ENCODE measurements at places on chromosomes 5 and 9.

- peak; percentile 5 for DNase-seq
Measured at GRCh38 chr5:152542741-152543140, 137.7 kb upstream of the NMUR2 start.

GRCh38 chr9:89640361-89640760 is 35.5 kb downstream of the GADD45G start:
- peak; percentile 67 for DNase-seq

GRCh38 chr9:3830291-3830690 is 304.5 kb upstream of the RFX3 start:
- no peak for DNase-seq

- peak; percentile 57 for DNase-seq
Measured at GRCh38 chr9:133532937-133533668, 1.4 kb upstream of the ADAMTSL2 start.

DNA sequence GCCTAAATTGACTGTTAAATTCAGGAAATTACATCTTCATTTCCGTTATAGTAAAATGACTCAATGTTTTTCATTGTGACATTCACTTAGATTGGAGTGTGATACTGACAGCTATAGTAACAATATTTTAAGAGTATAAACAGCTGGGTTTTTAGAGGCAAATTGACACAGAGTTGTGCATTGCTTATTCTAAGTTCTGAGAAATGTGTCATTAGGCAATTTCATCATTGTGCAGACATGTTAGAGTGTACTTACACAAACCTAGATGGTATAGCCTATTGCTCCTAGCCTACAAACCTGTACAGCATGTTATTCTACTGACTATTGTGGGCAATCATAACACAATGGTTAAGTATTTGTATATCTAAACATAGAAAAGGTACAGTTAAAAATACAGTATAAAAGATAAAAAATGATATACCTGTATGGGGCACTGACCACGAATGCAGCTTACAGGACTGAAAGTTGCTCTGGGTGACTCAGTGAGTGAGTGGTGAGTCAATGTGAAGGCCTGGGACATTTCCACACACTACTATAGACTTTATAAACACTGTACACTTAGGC is 132.7 kb downstream of the PDE4D start:
- DNase-seq = no peak

DNA sequence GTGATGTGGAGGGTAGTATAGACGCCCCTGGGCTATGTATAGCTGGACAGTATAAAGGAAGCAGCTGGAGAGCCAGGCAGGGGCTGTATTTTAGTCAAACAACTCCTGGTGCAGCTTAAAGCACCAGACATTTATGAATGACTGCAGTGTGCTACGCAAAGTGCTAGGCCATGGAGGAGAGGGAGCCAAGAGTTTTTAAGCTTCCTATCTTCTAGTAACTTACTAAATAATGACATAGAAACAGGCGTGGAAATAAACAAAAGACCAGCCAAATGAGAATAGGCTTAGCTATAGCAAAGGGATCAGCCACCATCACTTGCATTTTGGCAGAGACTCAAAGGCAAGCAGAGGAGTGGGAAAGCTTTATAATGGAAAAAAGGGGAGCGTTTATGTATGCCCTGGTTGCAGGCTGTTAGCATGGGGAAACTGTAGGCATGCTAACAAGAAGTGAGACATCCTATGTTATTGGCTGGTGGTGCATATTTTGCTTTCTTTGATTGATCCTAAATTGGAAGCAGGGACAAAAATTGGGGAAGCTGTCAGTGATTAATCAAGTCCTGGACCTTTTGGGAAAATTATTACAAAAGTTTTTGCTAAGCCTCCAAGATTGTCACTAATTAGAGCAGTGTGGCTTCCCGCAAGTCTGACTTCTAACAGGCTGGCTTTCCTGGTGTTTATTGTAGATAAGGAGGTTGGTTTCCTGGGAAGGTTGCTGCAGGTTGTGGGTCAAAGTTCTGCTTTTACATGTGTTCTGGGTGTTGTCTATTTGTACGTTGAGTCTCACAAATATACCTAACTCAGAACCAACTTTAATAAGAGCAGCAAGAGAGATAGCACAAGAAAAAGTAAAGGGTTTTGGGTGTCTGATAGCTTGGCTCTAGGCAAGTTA is 46.6 kb downstream of the RAB3C start:
- DNase-seq = no peak

GRCh38 chr9:16175461-16175860 is 622.6 kb downstream of the CCDC171 start:
- DNase-seq = no peak

- no peak for DNase-seq
Measured at GRCh38 chr5:151146061-151146460, 11.5 kb downstream of the ANXA6 start.

GRCh38 chr9:7125231-7125630 is 367.5 kb downstream of the KDM4C start:
- DNase-seq = no peak

DNA sequence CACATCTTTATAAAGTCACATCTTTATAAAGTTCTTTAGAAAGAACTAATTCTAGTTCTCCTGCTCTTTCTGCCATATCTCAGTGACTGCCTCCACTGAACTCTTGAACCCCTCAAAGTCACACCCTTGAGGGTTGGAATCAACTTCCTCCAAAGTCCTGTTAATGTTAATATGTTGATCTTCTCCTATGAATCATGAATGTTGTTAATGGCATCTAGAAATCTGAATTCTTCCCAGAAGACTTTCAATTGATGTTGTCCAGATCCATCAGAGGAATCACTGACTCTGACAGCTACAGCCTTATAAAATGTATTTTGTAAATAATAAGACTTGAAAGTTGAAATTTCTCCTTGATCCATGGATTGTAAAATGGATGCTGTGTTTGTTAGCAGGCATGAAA is 213.4 kb downstream of the COX7C start:
- DNase-seq = no peak

- DNase-seq = no peak
Measured at GRCh38 chr9:128528445-128529160, 23.8 kb upstream of the SPTAN1 start.

DNA sequence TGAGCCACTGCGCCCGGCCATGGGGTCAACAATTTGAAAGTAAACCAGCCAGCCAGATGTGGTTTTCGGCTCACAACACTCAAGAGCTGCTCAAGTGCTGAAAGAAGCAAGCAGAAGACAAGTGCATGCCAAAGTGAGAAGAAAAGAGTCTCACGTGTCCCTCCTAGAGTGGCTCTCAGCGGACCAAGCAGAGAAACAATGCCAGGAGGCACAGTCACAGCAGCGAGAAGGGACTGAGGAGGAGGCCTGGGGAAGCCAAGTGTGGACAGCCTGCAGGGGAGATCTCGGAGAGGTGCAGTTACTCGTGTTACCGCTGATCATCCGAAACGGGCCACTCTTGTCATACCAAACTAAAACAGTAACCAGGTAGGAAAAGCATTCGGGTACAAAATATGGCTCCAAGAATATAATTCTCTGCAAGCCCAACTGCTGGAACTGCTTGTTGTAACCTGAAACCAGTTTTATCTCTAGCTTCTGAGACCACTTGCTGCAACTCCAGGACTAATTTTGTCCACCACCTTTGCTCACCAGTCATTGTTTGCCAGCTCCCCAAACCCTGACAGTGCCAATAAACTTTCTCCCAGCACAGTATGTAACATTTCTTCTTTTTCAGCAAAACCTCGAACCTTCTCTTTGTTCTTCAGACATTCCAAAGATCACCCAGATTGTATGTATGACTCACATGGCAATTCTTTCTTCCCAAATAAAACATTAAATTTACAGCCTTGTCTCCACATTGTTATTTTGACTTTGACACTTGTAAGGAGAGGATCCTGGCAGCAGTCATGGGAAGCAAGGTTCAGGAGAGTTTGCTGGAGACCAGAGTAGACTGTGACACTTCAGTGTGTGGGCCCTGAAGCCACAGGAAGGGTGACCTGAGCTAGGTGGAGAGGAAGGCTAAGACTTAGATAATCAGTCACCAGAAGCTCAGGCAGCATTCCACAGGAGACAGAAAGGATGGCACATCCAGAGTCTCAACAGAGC is 6.3 kb downstream of the SLC35D2 start:
- no peak for DNase-seq

DNA sequence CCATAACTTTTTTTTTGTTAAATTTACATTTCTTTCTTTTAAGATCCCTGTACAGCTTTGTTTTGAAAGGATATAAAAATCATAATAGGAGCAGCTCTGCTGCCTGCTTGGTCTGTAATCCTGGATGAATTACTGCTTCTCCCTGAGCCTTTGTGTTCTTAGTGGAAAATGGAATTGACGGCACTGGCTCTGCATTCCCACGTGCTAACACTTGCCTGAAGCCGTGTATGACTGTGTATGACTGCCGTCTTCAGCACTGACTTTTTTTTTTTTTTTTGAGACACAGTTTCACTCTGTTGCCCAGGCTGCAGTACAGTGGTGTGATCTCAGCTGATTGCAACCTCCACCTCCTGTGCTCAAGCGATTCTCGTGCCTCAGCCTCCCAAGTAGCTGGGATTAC is 4.8 kb downstream of the THG1L start:
- DNase-seq = no peak

DNA sequence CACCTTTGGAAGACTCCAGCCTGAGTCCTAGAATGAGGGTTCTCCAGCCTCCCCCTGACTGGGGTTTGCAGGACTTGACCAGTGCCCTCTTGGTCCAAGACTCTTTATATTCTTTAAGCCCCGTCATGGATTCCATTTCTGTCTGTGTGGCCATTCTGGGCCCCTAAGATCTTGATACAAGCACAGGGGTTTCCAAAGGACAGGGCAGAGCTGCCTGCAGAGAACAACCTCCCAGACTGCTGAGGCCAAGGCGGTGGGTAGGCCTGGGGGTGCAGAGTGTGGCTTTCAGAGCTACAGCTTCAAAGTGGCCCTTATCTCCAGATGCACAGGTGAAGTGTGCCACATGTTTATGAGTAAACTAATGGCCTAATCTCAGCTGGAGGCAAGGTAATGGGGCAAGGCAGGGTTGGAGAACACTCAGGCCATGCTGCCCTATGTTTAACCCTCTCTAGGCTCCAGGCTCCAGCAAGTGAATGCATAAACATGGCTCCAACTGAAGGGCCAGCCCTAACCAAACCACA is 32.1 kb downstream of the FOXI1 start:
- DNase-seq = no peak

DNA sequence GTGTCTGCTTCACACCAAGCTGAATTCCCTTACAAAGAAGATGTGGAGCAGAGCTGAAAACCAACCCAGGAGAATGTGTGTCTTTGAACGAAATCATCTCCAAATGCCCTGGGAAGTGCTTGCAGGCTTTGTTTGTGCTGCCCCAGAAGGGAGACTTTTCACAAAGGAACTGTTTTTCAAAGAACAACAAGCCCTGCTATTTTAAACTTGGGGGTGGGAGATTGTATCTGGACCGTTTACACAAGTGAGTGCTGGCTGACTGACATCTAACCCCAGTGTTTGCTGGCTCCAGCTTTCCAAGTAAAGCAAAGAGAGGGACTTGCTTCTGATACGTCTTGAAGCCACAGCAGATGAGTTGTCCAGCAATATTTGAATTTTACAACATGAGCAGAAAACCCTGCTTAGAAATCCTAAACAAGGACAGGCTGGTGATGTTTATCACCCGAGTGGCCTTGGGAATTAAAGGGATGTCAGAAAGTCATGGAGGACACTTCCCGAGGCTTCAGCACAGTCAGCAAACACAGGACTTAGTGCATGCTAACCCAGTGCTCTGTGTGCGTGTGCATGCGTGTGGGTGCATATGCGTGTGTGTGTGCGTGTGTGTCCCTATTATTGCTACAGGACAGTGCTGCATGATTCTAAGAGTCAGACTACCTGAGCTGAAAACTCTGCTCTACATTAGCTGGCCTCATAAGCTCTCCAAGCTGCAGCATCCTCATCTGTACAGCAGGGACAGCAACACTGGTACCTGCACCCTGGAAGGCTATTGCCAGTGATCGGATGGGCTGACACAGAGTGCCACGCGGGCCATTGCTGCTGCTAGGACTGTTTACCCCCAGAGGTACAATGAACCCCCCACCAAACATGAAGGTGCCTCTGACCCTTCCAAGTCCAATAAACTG is 1.4 kb downstream of the ADAMTS12 start:
- DNase-seq = no peak

- DNase-seq = no peak
Measured at GRCh38 chr9:89815903-89816573, 211.2 kb downstream of the GADD45G start.

DNA sequence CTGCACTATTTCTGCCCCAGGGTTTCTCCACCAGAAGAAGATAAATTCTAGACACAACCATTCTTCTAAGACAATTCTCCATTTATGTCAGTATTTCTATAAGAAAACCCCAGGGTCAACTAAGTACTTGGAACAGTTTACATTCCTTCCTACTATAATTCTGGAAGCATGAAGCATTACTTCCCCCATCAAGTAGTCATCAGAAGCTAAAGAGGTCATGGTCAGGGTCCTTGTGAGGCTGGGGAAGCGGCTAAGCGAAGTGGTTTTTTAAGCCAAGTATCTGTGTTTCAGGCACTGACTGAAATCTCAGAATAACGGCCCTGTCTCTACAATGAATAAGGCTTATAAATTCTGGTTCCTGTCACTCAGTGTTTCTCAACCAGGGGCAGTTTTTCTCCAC is 197.8 kb downstream of the GLIS3 start:
- DNase-seq = no peak

GRCh38 chr5:93790401-93790800 is 49.0 kb upstream of the POU5F2 start:
- DNase-seq = no peak

DNA sequence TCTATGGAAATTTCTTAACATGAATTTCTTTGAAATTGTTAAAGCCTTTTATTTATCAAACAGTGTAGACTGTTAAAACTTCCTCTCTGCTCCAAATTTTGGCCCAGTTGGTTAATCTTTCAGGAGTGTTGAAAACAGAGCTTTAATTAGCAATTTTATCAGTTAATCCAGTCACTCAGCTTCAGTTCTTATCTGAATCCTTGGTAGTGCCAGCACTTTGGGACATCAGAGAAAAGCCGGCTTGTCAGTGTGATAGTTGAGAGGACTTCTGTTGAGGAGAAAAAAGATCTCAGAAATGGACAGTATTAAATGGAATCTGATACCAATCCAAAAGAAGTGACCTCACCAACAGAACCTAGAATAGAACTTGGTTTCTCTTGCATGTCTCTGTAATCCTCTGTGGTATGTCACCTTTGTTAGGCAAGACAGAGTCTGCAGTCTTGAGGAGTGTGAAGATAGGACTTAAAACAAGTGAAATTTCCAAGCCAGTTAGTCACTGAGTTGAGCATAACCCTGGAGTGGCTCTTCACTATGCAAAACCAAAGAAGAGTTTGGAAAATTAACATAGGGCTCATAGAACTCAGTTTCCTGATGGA is 251.8 kb downstream of the NNT start:
- no peak for DNase-seq

- peak; percentile 15 for DNase-seq
Measured at GRCh38 chr9:112971415-112971814, 40.6 kb downstream of the ZNF883 start.

DNA sequence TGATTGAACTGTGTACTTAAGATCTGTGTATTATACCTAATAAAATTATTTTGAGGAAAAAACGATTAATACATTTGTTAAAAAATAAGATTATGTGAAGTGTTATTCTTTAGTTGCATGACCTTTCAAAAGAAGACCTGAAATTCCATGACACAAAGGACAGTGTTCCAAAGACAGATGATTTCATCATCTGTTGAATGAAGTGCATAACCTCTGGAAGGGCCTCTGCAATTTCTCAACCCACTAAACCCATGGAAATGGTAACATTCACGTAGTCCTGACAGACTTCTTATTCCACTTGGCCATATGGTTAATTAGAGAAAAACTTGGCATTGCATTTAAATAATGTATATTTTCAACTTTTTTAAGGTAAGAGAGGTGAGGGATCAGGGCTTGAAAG is 167.2 kb upstream of the CTNND2 start:
- no peak for DNase-seq

- no peak for DNase-seq
Measured at GRCh38 chr5:33582417-33582816, 141.7 kb downstream of the TARS1 start.

GRCh38 chr5:180373454-180373853 is 20.3 kb upstream of the GFPT2 start:
- DNase-seq = no peak

All from Kasumi-1 (cell line).